ENCODE measurements at places on chromosomes 5 and 9. TPM values are rescaled to one million over a fixed set of nuclear protein-coding genes. Genes with fewer than 3 reads are reported as not detected.

The SPTAN1 gene
- total RNA-seq = 164 TPM

The F12 gene
- total RNA-seq = 23.9 TPM

The FGF10 gene
- total RNA-seq = not detected

The BSPRY gene
- not detected for total RNA-seq

The BOD1 gene
- 74.3 TPM for total RNA-seq

The CLIC3 gene
- 3.7 TPM for total RNA-seq

The COL27A1 gene
- total RNA-seq = 7.0 TPM
